NCI-H1694 treated with DMSO at 0.1 percent for 48 hours (cell line): ENCODE measurements at places on chromosomes 12 and 14.

GRCh38 chr12:56521209-56521589 lies 421 bp upstream of the RBMS2 start:
- no peak for DNase-seq

GRCh38 chr14:77186911-77187648 lies 5.5 kb downstream of the TMEM63C start:
- no peak for DNase-seq

DNA sequence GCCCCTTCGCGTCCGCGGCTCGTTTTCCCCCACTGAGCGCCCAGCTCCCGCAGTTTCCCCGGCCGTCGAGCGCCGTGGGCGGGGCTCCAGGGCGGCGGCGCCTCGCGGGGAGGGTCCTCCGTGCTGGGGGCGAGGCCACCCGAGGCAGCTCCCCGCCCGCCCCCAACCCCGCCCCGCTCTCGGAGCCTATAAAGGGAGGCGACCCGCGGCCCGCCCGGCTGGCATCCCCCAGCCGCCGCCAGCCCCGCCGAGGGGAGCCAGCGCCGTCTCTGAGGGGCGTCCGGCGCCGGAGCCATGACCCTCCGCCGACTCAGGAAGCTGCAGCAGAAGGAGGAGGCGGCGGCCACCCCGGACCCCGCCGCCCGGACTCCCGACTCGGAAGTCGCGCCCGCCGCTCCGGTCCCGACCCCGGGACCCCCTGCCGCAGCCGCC lies at the start of gene TAMALIN:
Gene TAMALIN, plus strand, starts transcription at position 221 of the 432 bp plus-strand sequence. Its CDS starts 74 bp downstream, at position 295.
- no peak for DNase-seq

- no peak for DNase-seq
These were observed 310.1 kb upstream of the RGS6 start for GRCh38 chr14:71621980-71622605.

- no peak for DNase-seq
These were observed 24.9 kb downstream of the EGLN3 start for GRCh38 chr14:33925946-33926345.

DNA sequence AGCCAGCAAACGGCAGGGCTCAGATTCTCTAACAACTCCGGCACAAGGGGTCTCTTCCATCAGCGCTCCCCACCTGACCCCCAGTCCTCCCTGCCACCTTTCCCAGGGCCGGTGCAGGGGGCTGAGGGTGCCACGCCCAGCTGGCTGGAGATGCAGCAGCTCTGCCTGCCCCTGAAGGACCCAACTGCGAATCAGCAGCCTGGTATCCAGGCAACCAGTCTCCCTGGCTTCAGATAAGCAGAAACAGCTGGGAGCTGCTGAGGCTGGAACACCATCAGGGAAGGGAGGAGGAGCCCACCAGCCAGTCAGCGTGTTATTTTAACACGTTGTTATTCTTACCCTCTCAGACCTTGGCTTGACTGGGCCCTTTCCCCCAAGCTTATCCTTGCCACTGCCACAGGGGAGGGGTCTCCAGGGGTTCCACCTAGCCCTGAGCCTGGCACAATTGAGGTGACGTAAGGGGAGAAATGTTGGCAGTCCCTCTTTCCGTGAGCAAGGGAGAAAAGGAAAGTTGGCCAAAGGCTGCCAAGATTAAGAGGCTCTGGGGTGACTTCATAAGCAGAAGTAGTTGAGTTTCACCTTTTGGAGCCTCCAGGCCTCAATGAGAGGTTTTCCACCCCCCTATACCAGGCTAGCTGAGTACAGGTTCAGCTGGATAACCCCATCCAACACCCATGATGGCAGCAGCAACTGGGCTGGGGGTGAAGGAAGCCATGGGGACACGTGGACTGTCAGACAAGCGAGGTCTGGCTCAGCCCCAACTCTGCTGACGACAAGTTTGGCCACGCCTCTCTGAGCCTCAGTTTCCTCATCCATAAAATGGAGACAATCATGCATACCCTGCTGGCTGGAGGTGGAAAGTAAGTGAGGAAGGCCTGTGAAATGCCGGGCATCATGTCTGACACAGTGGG lies 91.1 kb downstream of the IRF2BPL start:
- peak; percentile 98 for DNase-seq

DNA sequence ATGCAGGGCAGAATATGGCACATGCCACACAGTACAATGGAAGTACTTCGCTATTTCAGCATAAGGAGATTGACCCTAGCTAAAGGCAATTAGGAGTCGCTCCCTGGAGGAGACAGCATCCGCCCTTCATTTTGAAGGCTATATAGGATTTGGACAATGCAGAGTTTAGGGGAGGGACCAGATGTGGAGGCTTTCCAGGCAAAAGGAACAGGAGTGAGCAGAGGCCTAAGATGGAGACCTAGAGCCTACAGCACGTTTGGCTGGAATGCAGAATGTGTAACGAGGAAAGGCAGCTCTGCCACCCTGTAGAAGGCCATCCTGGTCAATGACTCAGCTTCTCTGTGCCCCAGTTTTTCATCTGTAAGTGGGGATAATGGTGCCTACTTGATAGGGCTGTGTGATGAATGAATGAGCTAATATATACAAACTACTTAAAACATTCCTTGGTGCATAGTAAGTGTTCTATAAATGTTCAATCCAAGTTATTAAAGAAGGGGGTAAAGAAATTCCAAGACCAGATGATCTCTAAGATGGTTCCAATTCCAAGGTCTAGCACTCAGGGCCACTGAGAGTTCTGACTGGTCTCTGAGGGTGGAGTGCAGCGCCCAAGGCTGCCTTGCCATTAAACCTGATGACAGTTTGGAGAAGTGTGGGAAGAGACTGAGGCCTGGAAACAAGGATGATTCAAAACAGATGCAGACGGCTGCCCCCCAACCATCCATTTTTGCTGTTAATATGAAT lies 54.3 kb upstream of the FRMD6 start:
- DNase-seq, result no peak

DNA sequence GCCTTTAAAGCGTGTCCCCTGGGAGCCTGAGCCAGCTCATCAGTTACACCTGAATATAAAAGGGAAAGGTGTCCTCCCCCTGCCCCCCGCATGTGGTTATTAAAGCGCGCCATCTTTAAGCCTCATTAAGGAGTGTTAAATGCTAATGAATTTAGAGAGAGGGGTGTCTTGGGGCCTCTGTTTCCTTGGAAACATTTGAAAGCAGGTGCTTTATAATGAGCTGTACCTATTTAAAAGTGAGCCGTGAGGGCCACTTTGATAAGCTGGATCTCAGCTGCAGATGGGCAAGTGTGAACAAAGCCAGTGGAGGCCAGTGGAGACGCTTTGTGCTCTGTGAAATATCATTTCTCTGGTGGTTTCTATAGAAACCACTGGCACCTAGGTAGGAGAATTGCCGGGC lies 84.0 kb downstream of the BEGAIN start:
- no peak for DNase-seq

GRCh38 chr14:86625637-86626036 lies 1095.7 kb downstream of the FLRT2 start:
- no peak for DNase-seq

DNA sequence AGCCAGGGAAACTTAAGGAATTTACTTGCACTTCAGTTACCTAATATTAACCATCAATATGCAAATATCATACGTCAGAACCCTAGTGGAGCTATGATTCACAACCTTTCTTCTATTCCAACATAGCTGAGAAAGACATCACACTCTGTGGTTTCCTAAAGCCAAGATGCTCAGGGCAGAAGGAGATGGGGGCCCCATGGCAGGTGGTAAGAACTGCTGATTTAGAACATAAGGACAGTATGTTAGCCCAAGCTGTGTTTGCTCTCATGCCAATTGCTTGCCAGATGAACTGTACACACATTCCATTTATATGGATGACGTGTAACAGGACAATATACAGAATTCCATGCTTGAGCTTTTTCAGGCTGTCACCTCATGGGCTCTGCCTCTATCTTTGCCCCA lies 34.6 kb downstream of the HECTD4 start:
- DNase-seq, result peak; percentile 77

GRCh38 chr14:88706425-88706824 lies 86.3 kb downstream of the EML5 start:
- DNase-seq, result no peak

DNA sequence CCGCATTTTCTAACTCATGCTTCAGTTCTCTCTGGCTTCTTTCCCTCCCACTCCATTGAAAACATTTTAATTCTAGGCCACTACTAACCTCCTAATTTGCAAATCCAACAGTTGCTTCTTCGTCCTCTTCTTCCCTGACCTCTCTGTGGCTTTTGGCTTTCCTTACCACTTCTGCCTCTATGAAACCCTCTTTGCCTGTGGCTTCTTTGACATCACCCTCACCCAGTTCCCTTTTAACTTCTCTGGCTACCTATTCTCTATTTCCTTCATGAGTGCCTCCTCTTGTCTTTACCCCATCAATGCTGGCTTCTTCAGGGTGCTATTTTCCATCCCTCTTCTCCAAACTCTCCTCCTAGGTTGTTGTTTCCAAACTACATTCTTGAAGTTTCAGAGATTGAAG lies 4.4 kb upstream of the HCFC2 start:
- no peak for DNase-seq

DNA sequence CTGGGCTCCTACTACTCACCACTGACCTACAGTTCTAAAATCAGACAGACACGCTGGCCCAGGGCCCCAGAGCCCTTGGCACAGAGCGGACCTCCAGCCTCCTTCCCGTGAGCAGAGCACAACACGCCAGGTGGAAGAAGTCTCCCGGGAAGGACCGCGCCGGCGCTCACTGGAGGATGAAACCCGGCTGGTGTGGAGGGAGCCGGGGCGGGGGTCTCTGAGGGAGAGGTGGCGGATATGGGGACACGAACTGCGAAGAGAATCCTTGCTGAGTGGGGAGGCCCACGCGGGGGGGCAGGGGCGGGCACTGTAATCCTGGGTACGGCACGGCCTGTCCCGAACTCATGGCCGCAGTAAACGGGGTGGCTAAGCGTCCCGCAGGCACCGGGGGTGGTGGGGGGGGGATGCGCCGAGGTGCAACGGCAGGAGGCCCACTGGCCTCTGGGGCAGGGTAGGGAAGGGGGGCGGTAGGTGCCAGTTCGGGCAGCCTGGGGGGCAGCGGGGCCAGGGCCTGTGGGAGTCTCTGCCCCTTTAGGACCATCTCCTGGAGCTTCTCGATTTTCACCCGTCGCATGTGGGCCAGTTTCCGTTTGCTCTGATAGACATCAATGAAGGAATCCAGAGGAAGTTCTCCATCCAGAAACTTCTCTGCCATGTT lies 28.8 kb downstream of the VPS37B start:
- no peak for DNase-seq

DNA sequence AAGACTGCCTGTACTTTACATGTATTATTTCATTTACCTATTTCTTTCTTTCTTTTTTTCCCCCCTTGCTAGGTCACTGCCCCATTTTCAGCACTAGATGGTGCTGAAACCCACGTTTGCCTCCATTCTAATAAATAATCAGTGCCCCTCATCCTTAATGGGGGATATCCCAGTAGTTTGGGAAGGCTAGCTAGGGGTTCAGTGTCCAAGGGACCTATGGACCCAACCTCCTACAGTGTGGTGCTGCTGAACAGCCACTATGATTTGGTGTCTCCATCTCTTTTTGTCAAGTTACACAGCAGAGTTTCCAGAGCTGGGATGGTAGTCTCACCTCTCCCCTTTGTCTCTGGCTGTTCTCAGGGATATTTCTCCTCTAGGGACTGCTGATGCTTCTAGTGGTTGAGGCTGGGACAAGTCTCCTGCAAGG lies 6.5 kb upstream of the HCFC2 start:
- peak; percentile 65 for DNase-seq

- DNase-seq, result no peak
These were observed 32.2 kb upstream of the BCL7A start for GRCh38 chr12:121989276-121990113.

DNA sequence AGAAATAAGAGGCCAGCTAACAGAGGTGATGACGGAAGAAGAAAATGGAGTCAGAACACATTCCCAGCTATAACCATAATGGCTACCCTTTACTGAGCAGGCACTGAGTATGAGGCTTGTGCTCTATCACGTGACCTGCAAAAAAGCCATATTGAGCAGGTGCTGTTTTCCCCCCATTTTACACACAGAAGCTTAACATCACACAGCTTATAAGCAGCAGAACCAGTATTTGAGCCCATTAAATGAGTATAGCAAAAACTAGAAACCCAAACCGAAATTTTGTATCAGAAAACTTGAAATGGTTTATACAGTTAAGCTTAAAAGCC lies 28.4 kb downstream of the PAPLN start:
- no peak for DNase-seq

DNA sequence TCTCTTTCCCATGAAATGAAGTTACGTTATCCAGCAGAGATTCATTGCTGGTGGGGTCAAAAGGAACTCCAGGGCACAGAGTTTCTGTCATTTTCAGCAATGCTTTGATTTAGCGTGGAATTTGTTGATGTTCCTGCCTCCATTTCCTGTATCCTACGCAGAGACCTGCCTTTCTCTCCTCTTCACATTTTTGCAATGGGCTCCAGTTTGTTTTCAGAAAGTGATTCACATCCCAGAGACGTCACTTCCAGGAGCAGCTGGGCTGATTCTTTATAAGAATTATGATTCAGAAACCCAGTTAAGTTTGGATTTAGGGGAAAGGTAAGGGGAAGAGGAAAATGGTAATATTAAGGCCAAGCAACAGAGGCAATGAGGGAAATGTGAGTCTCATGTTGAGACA lies 11.6 kb downstream of the RNASE10 start:
- DNase-seq, result no peak

DNA sequence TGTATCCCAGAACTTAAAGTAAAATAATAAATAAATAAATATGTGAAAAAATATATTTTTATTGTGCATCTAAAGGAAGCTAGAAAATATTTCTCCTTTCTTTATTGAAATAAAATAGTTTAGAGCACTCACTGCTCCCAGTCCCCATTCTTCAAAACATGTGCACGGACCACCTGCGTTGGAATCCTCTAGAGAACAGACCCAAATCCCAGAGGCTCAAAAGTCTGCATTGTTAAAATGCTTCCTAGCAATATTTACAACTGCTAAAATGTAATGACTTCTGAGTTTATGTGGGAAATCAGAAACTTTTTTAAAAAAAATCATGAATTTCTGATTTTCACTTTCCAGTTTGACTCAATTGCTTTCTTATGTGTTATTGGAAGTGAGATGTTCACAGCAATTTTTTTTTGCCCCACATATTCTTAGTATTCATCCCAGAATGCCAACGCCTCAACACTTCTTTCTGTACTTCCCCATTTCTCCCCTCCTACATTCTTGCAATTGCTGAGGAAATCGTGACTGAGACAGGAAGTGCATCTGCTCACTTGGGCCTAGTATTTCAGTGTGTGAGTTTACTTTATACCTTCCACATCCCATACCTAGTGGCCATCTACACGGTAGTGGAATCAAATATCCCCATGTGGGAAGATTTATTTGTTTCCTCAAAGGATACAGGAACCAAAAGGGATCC lies 116.0 kb upstream of the FLRT2 start:
- no peak for DNase-seq
